ENCODE measurements at places on chromosomes 12 and 14.

GRCh38 chr12:84842406-84843013, 70.1 kb downstream of the SLC6A15 start:
- DNase-seq: no peak

DNA sequence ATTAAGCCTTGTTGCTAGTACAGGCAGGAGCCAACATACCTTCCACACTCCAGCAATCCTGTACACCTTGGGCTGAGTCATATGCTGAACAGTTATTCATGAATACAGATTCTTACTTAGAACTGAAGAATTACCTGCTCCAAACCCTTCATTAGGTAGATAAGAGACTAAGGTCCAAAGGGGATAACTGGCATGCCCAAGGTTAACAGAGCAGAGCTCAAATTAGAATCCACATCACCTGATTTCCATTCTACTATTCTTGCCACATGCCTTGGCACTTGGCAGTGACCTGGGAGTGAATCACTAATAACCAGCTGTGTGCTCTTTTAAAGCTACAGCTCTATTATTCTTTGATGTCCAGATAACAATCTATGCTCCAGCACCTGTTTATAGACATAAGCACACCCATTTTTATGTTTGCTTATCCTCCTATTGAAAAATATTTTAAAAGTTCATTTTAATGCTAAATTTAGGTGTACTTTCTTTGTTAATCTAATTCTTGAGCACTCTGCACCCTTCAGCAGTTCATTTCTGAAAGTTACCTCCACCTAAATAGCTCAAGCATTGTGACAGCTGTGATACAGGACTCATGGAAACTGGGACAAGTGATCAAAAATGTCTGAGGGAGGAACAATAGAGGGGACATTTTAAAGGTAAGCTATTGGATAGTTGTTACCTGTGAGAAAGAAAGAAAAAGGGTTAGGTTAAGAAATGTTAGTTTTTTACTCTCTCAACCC, 19.4 kb downstream of the LPCAT3 start:
- DNase-seq: no peak

- DNase-seq: no peak
Observed at GRCh38 chr14:45070215-45070614, 13.7 kb upstream of the PRPF39 start.

DNA sequence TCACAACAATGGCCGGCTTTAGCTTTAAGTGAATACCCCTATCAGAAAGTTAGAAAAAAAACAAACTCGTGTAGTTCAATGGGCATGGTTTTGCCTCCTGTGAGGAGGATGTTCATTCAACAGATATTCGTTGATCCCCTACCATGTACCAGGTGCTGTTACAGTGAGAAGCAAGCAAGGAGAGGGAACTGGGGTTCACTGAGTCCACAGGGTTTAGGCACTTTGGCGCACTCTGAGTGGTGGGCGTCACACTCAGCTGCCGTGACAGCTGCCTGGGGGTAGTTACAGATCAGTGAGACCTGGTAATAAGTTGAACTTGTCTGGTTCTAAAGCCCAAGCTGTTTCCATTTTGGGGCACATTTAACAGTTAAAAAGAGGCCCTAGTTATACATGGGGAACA, 74.2 kb downstream of the PAPOLA start:
- no peak for DNase-seq

DNA sequence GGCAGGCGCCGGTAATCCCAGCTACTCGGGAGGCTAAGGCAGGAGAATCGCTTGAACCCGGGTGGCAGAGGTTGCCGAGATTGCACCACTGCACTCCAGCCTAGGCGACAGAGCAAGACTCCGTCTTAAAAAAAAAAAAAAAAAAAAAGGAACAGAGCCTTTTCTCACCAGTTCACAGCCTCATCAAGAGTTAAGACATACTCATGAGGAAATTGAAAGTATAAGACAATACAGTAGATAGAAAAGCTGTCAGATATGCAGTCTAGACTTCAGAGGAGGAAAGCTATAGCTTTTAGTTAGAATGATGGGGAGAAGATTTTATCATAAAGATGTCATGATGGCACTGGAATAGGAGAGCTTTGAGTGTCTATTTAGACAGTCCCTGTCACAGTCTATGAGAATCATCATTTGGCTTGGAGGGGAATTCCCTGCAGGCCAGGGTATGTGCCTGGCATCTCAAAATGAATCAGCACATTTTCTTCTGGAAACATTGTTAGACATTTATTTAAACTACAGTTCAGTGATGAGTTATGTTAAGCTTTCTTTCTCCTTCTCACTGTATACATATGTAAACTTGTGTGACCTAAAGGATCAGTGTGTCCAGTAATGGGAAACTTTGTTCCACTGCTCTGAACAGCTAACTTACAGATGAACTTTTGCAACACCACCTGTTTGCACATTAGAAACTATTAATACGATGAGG, 2.9 kb upstream of the RAB35 start:
- DNase-seq: no peak

DNA sequence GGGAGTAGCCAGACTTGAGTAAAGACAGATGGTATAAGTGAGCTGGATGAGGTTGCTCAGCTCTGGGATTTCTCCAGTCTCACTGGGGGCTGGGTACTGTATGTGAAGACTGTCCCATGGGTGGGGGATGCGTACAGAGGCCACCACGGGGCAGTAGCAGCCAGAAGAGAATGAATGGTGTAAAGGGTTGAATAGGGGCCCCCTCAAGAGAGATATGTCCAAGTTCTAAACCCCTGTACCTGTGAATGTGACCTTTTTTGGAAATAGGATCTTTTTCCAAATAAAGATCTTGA, 21.8 kb upstream of the BCDIN3D start:
- no peak for DNase-seq

- DNase-seq: no peak
Observed at GRCh38 chr12:12811343-12811742, 1.8 kb upstream of the DDX47 start.

DNA sequence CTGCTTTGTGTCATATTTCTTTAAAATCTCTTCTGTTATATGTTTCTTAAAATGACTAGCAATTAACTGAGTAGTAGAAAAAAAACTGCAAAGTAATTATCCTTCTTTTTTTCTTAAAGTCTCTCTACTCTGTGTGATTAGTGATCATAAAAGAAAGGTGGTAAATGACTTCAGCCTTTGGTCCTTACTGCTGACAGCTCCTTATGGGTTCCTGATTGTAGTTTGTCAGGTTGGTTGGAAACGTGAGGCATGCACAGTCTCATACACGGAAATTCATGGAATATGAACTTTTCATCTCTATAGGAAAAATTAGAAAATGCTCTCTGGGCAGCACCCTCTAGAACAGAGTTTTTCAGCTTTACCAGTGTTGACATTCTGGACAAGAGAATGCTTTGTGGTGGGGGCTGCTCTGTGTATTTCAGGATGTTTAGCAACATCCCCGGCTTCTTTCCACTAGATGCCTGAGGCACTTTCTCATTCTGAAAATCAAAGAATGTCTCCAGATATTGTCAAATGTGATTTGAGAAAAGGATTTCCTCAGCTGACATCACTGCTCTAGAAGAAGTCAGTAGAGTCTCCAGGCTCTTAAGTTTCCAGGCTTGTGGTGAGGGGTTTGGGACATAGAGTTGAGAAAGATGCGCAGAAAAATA, 121.0 kb downstream of the PIK3C2G start:
- no peak for DNase-seq

DNA sequence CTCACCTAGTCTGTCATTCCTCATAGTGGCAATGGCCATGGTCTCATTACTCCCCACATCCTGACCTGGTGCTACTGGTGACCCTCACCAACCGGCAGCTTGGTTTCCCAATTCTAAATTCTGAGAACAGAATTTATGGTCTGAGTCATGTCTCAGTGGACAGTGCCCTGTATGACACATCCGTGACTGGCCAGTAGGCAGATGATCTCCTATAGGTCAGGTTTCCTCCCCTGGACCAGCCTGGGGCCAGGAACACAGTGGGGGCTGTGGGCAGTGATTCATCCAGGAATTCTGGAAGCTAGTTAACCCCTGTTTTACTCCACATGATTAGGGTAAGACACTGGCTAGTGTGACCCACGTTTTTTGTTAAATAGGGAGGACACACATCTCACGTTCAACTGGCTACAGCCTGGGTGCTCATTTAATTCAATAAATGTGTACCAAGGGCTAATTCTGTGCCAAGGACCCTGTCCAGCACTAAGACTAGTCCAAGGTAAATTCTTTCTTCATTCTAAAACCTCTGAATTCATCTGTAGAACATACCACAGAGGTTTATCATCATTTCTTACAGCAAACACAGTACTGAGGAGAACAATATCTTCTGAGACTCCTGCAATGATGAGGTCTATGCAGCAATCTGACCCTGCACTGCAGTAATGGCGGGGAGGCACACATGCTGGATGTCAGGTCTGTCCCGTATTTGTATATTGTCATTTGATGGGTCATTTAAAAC, 249.6 kb upstream of the TBX3 start:
- no peak for DNase-seq

GRCh38 chr14:47949006-47949405, 273.6 kb upstream of the MDGA2 start:
- DNase-seq: no peak

DNA sequence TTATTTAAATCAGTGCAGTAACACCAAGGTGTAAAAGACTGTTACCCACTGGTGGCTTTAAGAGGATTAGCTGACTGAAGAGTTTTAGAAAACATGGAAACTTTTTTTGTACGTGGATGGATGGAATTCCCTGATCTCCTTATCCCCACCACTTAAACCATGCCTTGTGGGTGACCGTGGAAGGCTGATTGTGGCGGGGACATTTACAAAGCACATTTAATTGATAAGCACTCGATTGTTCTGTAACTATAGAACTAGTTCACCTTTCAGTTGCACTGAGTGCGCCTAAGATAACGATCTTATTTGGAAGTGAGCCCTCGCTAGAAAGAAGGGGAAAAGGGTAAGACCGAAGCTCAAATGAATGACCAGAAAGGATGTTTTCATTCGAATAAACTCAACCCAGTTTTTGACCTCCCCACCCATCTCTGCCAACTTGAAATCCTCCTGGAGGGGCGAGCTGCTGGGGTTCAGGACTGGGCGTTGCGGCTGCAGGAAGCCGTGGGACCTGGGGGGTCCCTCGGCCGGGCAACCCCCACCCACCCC, 688 bp upstream of the RASSF3 start:
- no peak for DNase-seq

- DNase-seq: no peak
Observed at GRCh38 chr12:94186278-94187241, 38.2 kb downstream of the PLXNC1 start.

- DNase-seq: no peak
Observed at GRCh38 chr14:37196604-37197420, 925 bp upstream of the MIPOL1 start.

DNA sequence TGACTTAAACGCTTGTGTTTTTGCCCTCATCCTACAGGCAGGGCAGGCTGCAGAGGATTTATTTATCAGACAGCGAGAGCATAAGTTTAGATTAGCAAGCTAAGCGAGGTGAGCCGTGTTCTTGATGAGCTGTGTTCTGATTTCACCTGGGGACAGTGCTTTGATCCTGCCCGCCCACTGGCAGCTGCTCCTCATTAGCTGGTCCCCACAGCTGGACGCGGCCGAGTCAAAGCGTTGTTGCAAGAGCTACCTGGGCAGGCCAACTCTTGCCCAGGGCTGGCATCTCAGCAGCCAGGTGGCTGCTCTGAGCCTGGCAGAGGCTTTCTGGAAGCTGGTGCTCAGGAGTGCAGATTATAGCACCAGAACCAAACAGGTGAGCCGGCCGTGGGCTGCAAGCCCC, 46.8 kb upstream of the BEGAIN start:
- no peak for DNase-seq

- DNase-seq: no peak
Observed at GRCh38 chr14:96245710-96246538, 10.1 kb upstream of the BDKRB1 start.

- no peak for DNase-seq
Observed at GRCh38 chr14:67442139-67442906, 30.4 kb upstream of the PLEK2 start.

DNA sequence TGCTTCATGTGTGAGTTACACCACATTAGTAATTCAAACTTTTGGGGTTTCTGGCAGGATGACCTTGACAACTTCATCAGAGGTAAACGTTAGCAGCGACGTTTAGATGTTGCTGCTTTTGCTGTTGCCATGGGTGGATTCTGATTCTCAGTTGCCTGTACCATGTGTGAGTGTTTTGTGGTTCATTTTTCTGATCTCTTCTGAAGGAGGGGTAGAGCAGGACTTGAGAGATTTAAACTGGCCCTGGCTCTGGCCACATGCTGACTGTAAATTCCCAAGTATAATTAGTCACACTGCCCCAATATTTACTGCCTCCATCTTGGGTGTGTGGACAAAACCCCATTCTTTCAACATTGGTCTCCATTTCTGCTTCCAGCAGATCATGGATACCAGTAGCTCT, 110.4 kb downstream of the ETV6 start:
- DNase-seq: no peak

DNA sequence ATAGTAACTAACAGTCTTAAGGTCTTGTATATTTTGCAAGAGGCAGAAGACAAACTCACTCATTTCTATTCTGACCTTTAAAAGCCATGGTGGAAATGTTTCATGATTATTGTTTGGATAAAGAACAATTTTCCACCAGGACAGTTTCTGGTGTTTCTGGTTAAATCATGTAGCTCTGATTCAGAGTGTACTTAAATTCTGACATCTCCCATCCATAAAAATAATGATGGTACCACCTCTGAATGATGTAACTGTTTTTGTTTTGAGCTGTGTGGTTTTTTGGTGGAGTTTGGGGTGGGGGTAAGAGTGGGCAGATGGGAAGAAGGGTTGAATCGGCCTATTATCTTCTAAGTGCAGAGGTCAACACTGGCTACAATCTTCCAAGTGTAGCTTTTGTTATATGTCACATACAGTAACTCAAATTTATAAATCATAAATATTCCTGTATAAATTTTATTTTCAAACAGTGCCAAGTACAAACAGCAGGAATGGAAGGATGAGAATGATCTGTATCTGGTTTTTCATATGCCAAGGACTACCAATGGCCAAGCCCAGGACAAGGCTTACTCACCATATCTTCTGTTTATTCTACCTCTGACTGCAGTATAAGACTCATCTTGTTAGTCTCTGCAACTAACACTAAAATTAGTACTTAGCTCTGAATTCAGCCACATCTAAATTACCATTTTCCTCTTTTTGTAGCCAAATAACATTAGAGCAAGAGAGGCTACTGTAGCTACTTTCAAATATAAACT, 108.7 kb downstream of the BCAT1 start:
- DNase-seq: no peak

- DNase-seq: no peak
Observed at GRCh38 chr12:115049614-115050013, 365.6 kb upstream of the TBX3 start.

DNA sequence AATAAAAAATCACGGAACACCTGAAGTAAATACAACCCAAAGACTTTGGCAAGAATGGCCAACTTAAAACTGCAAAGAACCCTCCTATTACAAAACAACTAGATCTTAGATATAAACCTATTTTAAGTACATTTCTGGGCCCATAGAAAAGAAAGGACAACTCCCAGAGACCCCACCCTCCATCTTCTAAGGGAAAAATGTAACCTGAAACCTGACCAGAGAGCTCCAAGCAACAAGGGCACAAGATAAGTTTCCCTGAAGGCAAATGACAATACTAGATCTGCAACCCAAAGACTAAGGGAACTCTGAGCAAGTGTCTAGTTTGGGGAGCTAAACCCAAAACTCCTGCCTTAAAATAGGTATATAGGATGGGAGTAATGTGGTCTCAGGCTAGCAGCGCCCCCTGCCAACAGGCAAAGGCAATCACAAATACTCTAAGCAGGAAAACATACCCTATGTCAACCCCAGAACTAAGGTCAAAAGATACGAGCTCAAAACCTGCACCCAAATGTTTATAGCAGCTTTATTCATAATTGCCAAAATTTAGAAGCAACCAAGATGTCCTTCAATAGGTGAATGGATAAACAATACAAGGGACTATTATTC, 218.9 kb downstream of the ITPR2 start:
- no peak for DNase-seq

- DNase-seq: no peak
Observed at GRCh38 chr12:60863421-60863820, 1267.6 kb downstream of the SLC16A7 start.
